ENCODE measurements at places on chromosomes 16 and 17. TPM values are rescaled to one million over a fixed set of nuclear protein-coding genes. Genes with fewer than 3 reads are reported as not detected.

GRCh38 chr17:11293480-11293879 lies 52.5 kb downstream of the SHISA6 start:
- DNase-seq: no peak

- DNase-seq: no peak
These were observed 19.6 kb downstream of the SBK1 start for GRCh38 chr16:28311913-28312312.

- DNase-seq: peak; percentile 84
These were observed 32.9 kb downstream of the CPSF4L start for GRCh38 chr17:73228748-73229236.

Gene RAD51D
- 5.7 TPM for total RNA-seq

GRCh38 chr17:74116087-74116717 lies 87.3 kb upstream of the RPL38 start:
- no peak for DNase-seq

DNA sequence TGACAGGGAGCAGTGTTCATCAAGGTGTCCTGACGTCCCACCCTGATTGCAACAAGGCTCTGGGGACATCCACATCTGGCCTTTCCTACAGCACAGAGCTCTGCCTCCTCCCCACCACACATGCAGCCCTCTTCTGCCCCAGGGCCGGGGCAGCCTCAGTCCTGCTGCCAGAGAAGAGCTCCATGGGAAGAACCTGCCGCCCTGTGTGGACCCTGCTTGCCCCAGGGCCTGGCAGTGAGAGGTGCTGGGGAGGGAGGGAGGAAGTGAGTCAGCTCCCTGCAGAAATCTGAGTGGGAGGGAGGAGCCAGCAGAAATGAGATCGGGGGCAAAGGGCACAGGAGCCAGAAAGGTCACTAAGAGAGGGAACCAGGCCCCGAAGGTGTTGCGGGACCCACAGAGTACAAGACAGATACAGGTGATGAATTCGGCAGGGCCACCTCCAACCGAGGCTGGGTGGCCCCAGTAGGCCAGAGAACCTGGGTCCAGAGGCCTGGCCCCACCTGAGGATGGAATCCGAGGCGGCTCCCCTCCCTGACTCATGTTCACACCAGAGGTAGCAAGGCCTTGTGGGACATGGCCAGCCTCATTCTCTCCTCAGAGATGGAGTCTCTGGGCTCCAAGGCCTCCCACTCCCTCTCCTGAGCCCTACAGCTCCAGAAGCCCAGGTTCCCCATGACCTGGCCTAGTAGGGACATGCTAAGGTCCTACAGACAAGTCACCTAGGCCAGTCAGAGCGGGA lies 24.8 kb downstream of the MYO18A start:
- peak; percentile 63 for DNase-seq

GRCh38 chr16:2033057-2033908 lies 6.6 kb downstream of the NHERF2 start:
- DNase-seq: peak; percentile 77

DNA sequence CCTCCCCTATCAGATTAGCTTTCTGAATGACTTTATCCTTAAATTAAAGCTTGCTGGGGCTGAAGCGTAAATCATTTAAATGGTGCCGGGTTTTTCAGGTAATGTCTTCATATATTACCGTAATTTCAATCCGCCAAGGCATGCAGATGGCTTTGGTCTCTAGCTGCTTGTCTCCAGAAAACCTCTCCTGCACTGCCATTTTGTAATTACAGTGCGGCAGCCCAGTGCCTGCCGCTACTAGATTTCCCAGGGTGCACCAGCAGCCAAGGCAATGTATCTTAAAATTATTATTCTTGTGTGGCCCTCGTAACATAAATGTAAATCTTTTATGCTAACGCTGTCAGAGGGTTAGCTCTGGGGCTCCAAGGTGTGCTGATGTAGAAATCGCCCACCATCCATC lies 208.5 kb downstream of the TMEM114 start:
- no peak for DNase-seq

- peak; percentile 77 for DNase-seq
These were observed 8.1 kb downstream of the GLIS2 start for GRCh38 chr16:4323845-4324488.

DNA sequence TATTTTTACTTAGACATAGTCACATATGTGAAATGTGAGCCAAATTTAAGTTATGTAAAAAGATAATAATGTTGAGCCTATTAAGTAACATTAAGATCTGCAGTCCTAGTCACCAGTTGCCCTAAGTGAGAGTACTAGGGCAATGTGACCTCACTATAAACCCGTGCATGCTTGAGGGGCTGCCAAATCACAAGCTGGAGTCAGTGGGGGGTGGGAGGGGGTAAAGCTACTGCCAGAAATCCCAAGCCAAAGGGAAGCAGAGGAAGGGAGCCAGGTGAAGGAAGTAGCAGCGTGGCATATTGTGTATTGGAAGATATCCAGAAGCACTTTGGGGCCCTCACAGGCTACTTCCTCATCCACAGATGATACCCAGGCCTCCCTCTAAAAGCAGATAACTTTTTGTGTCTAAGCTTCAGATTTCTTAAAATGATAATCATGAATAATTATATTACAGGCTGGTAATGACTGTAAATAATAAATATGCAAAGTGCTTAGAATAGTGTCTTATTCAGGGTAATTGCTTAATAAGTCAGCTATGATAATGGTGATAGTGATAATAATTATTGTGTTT lies 134.1 kb downstream of the CA10 start:
- DNase-seq: no peak

DNA sequence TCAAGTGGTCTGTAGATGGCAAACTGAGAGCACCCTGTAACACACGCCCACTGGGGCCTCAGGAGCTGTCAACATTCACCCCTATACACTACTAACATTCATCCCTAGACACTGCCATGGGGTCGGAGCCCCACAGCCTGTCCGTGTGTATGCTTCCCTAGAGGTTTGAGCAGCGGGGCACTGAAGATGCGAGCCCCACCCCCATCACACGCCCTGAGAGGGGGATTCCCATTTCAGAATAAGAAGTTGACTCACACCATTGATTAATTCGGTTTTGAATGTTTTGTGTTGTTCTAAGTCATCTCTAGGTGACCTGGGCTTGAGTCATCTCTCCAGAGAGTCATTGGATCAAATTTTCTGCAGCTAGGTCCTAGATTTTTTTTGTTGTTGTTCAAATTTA lies 37.3 kb upstream of the MMD start:
- no peak for DNase-seq

Gene VPS35L
- total RNA-seq: 59.0 TPM

- no peak for DNase-seq
These were observed 5.7 kb downstream of the TMED6 start for GRCh38 chr16:69345923-69346322.

GRCh38 chr16:51759329-51759728 lies 608.3 kb upstream of the SALL1 start:
- no peak for DNase-seq

Gene KRTAP4-1
- not detected for total RNA-seq

DNA sequence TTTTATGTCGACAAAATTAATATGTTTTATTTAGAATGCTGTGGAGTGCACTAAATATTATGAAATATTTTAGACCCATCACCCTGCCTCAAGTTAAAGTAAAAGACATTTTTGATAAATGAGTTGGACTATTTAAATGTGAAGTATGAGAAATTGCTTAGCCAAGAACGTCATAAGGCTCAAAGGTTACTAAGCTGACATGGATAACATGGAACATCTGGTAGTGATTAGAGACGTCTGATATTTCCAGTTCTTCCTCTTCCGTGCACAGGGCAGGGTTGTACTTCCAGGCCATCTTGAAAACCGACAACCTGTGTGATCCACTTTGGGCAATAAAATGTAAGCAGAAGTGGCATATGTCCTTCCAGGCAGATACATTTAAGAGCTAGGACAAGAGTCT lies 7.2 kb upstream of the CCL8 start:
- no peak for DNase-seq

DNA sequence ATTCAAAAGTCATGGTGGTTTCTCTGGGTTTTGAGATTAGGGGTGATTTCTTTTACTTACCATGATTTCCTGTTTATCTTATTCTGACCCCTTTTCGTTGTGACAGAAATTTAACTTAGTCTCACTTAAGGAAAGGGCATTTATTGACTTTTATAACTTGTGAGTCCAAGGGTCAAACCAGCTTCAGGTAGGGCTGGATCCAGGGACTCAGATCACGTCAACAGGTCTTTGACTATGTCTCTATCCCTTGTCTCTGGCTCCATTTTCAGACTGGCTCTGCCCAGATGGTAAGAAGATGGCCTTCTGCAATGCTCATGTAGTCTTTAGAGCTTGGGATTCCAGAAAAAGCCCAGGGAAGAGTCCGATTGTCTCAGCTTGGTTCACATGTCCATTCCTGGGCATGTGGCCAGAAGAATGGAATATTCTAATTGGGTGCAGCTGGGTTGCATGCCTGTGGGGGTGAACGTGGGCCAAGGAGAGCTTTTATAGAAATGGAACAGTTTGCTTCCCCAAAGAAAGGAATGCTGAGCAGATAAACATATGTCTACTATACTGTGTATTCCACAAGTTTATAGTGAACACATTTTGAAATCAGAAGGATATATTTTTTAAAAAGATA lies 13.4 kb downstream of the USP43 start:
- no peak for DNase-seq

DNA sequence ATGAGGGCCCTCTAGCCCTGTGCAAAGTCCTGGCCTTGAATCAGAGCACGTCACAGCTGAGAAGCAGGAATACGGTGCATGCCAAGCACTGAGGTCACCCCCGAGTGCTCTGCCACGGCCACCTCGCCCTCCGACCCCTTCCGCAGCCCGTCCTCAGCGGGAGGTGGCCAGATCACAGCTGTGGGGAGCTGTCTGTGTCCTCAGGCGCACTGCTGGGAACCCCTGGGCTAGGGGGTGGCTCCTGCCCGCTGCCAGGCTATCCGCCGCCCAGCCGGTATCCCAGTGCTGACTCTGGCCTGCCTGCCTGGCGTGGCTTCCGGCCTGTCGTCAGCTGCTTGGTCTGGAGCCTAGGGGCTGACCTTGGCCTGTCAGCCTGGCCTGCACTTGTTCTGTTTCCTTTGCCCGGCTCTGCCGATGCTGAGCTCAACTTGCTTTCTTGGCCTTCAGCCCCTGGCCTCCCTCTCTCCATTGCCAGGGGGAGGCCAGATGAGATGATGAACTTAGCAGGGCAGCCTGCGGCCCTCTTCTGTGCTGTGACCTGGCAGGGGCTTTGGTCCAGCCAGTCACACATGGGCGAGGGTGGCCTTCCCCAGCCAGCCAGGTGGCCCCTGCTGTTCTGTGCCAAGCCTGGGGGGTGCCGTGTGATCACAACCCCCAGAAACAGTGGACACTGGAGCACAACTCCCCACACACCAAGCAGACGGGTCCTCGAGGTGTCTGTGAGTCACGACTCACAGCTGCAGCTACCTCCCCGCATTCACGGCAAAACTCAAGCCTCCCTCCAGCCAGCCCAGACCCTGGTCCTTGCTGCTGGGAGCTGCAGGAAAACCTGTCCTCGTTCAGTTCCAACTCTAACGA lies 77.3 kb downstream of the ZDHHC7 start:
- DNase-seq: peak; percentile 89

- DNase-seq: peak; percentile 22
These were observed 92.1 kb downstream of the TBC1D16 start for GRCh38 chr17:79943347-79944241.

DNA sequence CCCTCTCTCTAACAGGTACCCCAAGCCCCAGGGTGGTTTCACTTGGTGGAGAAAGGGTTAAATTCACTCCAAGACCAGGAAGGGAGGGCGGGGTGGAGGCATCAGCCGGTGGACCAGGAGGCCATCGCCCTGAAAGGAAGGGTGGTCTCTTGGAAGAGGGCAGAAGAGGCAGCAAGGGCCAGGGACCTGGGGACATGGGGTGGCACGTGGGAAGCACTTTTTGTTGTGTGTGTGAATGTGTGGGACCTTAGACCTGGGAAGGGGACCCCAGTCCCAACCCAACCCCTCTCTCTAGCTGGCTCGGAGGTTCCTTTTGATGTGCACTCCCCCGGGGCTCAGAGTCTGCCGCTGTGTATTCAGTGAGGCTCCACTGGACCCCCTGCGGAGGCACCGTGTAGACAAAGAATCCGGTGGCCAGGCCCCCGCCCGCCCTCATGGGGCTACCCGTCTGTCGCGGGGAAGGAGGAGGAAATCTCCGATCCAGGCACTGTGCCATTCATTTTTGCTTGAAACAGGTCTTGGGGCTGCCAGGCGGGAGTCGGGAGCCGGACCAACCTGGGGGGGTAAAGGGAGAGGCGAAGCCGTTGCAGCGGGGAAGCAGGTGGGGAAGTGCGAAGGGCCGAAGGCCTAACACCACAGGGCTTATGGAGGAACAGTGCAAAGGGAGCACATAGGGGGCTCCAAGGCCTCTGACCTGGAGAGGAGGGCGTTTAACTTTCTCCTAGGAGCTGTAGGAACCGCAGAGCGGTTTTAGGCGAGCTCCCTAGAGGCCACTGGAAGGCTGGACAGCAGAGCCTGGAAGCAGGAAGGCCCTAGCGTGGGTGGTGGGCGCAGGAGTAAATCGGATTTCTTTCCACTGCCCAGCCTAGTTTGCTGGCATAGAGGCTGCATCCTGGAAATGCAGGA lies 3.2 kb upstream of the WNT3 start:
- no peak for DNase-seq

- DNase-seq: no peak
These were observed 22.3 kb upstream of the BRD7 start for GRCh38 chr16:50390914-50391716.

Gene CMTM1
- total RNA-seq: 4.1 TPM

GRCh38 chr16:85829751-85830445 lies 30.4 kb downstream of the COX4I1 start:
- no peak for DNase-seq

GRCh38 chr16:49754495-49755312 lies 101.2 kb downstream of the ZNF423 start:
- no peak for DNase-seq

GRCh38 chr16:73572135-73572828 lies 524.4 kb upstream of the ZFHX3 start:
- DNase-seq: peak; percentile 89

Gene EIF3C
- total RNA-seq: 259 TPM

Gene GLP2R
- total RNA-seq: 0.35 TPM

Gene SOX15
- total RNA-seq: 0.56 TPM

- DNase-seq: peak; percentile 53
These were observed 355.3 kb downstream of the TOX3 start for GRCh38 chr16:52191531-52192134.

DNA sequence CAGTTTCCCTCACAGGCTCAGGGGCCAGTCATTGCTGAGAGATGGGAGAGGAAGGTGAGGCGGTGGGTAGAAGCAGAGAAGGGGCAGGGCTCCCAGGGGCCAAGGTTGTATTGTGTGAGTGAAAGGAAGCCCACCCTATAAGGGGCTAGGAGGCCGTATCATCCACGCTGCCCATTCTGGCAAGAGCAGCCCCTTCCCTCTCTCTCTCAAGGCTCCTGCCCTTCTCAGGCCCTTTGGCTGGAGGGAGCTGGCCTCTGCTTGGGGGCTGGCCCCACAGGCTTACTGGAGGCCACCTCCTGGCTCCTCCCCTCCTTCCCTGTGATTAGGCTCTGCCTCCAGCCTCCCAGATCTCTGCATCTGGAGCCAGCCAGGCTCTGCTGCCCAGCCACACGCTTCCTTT lies 7.6 kb downstream of the TBKBP1 start:
- no peak for DNase-seq
